ENCODE measurements at places on chromosomes 2 and 18. TPM values are rescaled to one million over a fixed set of nuclear protein-coding genes. Genes with fewer than 3 reads are reported as not detected.

Gene RAB6C
- 0.44 TPM for total RNA-seq

Gene LHCGR
- 0.79 TPM for total RNA-seq

Gene SCN9A
- 18.6 TPM for total RNA-seq

Gene ZNF804A
- total RNA-seq = 15.7 TPM

Gene CYP26B1
- 4.5 TPM for total RNA-seq

Gene DOK6
- total RNA-seq = 26.5 TPM

Gene FEV
- not detected for total RNA-seq

Gene GFPT1
- total RNA-seq = 56.3 TPM

Gene CABYR
- total RNA-seq = 18.2 TPM

Gene CD207
- not detected for total RNA-seq

Gene LMAN1
- total RNA-seq = 87.5 TPM

Gene EEF1B2
- total RNA-seq = 508 TPM

Gene CHST9
- 8.2 TPM for total RNA-seq

Gene LDLRAD4
- 43.9 TPM for total RNA-seq

Gene FBXO15
- total RNA-seq = 5.4 TPM

Gene COLEC12
- total RNA-seq = 59.8 TPM

Gene RELCH
- total RNA-seq = 34.7 TPM

Gene REG3G
- total RNA-seq = 0.50 TPM

Gene CD8B2
- 0.40 TPM for total RNA-seq

Gene INPP5D
- total RNA-seq = 14.3 TPM

Gene CNTNAP5
- total RNA-seq = 63.2 TPM

Gene LRATD1
- 29.4 TPM for total RNA-seq

Gene CNDP1
- total RNA-seq = 2.4 TPM

Gene C1QL2
- 0.11 TPM for total RNA-seq

Gene CDK15
- total RNA-seq = 0.50 TPM

Gene LIPG
- 4.2 TPM for total RNA-seq

Gene ZNF396
- total RNA-seq = 6.8 TPM

Gene GKN2
- not detected for total RNA-seq

Gene C2orf80
- 6.4 TPM for total RNA-seq

Gene CPS1
- 8.3 TPM for total RNA-seq

Gene PTGR3
- 24.7 TPM for total RNA-seq

Gene EVX2
- total RNA-seq = 0.59 TPM

Gene TTC27
- 20.3 TPM for total RNA-seq

Gene ATG9A
- 26.2 TPM for total RNA-seq

Gene GAD1
- total RNA-seq = 60.9 TPM

Gene LPIN2
- total RNA-seq = 46.6 TPM

Gene SNTG2
- total RNA-seq = 4.2 TPM

Gene ACMSD
- total RNA-seq = not detected

Gene DNAH7
- total RNA-seq = 16.3 TPM

Gene CNGA3
- 7.1 TPM for total RNA-seq

Gene SERPINB13
- not detected for total RNA-seq

Gene TDRD15
- total RNA-seq = 0.20 TPM

Gene DPYSL5
- 30.6 TPM for total RNA-seq

Gene EMILIN1
- total RNA-seq = 20.9 TPM

Gene CAVIN2
- total RNA-seq = 26.6 TPM

Gene PASK
- total RNA-seq = 9.0 TPM

Gene SKOR2
- 1.3 TPM for total RNA-seq

Gene FAM124B
- total RNA-seq = 17.2 TPM

Gene CAB39
- total RNA-seq = 119 TPM

Gene KRTCAP3
- not detected for total RNA-seq

Gene FAP
- 27.6 TPM for total RNA-seq

Gene L3MBTL4
- total RNA-seq = 8.7 TPM

Gene SSB
- total RNA-seq = 128 TPM

Gene MC4R
- 1.3 TPM for total RNA-seq

Gene EFR3B
- 40.9 TPM for total RNA-seq

Gene EGR4
- total RNA-seq = 0.10 TPM

Gene MTA3
- total RNA-seq = 42.1 TPM

Gene MMADHC
- total RNA-seq = 101 TPM

Gene HOXD1
- 0.66 TPM for total RNA-seq
